CD4-positive, alpha-beta T cell treated with Interleukin-21 for 1 hour (primary cell): ENCODE measurements at places on chromosomes 16 and 17.

GRCh38 chr17:78343187-78343542, 16.7 kb downstream of the SOCS3 start:
- DNase-seq = peak; percentile 64

GRCh38 chr16:6483469-6484033, 849.1 kb upstream of the RBFOX1 start:
- DNase-seq = no peak

- DNase-seq = no peak
Measured at GRCh38 chr16:66660422-66661209, 35.9 kb downstream of the CMTM4 start.

- DNase-seq = no peak
Measured at GRCh38 chr17:55672585-55673501, 49.8 kb downstream of the TMEM100 start.

- DNase-seq = no peak
Measured at GRCh38 chr17:10192972-10193371, 5.4 kb downstream of the GAS7 start.

DNA sequence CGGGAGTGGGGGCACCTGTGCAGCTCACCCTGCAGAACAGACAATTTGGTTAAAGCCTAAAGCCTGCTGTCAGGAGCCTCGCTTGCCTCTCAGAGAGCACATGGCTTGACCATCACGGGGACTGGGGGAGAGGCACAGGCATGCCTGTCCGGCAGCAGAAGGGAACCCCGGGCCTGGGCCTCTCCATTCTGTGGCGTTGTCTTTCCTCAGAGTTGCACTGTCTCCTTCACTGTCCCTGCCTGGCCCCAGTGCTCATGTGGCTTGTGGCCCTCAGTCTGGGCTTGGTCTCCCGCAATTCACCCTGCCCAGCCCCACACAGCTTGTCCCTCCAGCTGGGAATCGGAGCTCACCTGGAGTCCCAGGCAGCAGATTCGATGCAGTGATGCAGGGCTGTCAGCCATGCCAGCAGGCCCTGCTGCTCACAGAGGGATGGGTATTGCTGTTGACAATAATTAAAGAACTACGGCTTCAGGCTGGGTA, 189.9 kb downstream of the SEC14L1 start:
- DNase-seq = no peak

DNA sequence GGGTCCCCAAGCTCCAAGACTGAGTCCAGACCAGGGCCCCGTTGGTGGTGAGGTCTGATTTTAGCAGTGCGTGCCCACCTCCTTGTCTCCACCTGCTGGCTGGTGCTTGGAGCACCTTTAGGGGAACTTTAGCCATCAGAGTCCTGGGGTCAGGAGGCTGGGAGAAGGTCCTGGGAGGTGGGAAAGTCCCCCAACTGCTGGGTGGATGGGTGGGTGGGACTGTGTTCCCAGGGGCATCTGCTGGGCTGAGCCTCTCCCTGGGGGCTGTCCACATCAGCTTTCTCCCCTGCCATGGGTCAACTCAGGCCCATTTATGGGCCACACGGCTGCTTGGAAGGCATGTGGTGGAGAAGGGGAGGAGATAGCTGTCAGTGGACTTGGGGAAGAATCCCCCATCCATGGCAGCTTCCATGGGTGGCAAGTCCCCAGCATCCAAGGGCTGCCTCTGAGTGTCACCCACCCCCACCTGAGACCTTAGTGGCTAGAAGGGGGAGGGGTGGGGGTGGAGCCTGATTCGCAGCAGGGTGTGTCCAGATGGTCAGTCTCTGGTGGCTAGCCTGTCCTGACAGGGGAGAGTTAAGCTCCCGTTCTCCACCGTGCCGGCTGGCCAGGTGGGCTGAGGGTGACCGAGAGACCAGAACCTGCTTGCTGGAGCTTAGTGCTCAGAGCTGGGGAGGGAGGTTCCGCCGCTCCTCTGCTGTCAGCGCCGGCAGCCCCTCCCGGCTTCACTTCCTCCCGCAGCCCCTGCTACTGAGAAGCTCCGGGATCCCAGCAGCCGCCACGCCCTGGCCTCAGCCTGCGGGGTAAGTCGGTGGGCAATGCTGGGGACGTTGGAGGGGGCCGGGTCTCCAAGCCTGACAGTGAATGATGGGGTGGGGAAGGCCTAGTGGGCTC, at the start of gene TRPV2:
Gene TRPV2, plus strand, starts transcription at position 541 of the 894 bp plus-strand sequence. CDS start 2,098 bp downstream, outside the sequence.
- DNase-seq = peak; percentile 58

- DNase-seq = no peak
Measured at GRCh38 chr16:560701-561412, 663 bp downstream of the PRR35 start.

GRCh38 chr17:55295411-55296170, 30.8 kb downstream of the HLF start:
- DNase-seq = peak; percentile 66

- no peak for DNase-seq
Measured at GRCh38 chr17:42107124-42107523, 5.4 kb downstream of the DHX58 start.

- DNase-seq = no peak
Measured at GRCh38 chr16:49048557-49048956, 233.1 kb downstream of the CBLN1 start.

DNA sequence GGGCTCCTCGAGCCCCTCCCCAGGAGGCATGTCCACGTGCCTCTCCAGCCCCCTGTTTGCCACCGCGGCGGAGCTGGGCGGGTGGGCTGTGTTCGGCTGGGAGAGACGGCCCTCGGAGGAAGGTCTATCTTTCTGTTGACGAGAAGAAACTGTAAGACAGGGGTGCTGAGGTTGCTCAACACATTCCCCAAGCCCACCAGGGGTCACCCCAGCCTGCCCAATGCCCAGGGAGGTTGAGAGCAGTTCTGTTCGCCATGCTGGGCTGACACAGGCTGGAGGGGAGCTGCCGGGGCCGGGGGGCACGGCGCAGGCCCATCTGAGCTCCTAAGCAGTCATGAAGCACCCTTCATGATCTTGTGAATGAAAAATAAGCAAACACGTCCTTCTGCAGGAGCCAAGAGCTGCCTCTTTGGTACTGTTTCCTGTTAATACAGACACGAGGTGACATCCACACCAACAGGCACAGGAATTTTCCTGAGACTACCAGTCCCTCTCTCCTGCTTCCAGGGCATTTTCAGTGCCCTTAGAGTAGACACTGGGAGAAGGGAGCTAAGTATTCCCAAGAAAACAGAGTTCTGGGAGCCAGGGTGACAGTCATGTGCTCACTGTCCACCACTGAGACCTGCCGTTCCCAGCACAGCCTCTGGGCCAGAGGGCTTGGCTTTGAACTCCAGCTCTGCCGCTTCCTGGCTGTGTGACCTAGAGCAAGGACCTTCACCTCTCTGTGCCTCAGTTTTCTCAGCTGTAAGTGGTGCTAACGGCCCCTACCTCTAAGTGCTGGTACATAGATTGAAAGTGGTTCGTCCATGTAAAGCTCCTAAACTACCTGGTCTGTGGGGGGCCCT, 9.2 kb downstream of the UBALD2 start:
- DNase-seq = no peak

- DNase-seq = no peak
Measured at GRCh38 chr17:1640329-1641064, 5.0 kb downstream of the SCARF1 start.

- DNase-seq = peak; percentile 24
Measured at GRCh38 chr16:89383095-89384003, 107.0 kb downstream of the ANKRD11 start.

DNA sequence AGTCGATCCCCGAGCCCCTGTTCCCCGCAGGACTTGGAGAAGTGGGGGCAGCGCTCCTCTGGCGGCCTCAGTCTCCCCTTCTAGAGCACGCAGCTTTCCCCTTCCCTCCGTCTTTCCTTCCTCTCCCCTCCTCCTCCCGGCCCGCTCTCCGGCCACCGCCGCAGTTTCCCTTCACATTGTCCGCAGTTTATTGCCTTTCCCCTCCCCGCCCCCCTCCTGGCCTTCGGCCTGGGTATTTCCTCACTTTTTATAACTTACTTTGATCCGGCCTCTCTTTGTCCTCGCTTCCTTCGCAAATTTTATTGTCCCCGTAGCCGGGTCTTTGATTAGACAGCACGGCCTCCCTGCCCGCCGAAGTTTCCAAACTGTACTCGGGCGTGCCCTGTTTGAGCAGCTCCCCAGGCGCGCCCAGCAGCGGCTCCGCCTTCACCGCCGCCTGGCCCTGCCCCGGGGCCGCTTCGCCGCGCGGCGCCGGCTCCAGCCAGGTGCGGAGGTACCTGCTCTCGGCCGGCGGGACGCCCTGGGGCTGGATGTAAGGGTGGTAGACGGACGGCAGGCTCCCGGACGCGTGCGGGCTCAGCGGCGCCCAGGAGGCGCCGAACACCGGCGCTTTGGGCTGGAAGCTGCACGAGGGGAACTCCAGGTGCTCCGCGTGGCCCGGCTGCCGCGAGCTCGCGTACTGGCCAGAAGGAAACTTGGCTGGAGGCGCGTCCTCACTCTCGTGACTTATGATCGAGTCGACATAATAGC, 488 bp downstream of the HOXB9 start:
- peak; percentile 35 for DNase-seq

DNA sequence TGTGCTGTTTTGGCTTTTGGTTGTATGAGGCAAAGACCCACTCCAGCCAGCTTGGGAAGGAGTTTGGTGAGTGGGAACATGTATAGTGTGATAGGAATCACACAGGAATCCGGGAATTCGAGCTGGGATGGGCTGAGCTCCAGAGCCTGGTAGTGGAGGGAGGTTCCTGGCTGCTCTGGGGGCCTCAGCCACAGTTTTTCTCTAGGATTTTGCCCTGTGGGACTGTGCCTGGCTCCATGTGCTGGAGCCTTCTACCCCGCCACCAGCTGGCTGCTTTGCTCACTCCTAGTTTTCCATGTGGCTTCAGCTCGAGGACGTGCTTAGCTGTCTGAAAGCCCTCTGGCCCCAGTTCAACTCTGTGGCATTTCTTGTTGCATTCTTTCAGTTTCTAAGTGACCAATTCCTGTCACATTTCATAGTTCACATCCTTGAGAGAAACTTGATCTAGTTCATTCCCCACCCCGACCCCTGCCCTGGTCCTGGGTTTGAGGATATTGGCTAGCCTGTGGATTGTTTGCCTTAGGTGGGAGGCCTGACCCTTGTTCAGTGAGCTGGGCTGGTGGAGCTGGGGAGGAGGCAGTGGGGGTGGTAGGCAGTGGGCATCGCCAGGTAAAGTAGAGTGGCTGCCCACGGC, 5.0 kb downstream of the SEC14L1 start:
- no peak for DNase-seq

DNA sequence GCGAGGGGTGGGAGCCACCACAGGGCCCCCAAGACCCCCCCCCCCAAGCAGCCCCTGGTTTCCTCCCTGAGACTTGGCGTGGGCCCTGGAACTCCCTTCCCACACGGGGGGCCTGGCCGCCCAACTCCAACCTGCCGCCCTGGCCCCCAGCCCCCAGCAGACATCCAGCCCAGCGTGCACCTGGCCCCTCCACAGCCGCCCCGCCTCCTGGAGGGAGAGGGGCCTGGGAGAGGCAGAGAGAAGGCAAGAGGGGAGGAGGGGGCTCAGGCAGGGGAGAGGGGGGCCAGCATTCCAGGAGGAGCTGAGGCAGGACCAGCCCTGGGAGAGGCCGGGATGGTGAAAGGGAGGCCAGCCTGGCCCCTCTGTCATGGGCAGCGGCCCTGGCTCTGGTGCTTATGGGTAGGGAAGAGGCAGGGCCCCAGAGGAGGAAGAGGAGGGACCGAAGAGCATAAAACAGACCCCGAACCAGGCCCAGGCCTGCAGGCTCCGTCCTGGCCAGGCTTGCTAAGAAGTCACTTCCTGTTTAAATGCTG, 16.7 kb downstream of the IL34 start:
- no peak for DNase-seq

DNA sequence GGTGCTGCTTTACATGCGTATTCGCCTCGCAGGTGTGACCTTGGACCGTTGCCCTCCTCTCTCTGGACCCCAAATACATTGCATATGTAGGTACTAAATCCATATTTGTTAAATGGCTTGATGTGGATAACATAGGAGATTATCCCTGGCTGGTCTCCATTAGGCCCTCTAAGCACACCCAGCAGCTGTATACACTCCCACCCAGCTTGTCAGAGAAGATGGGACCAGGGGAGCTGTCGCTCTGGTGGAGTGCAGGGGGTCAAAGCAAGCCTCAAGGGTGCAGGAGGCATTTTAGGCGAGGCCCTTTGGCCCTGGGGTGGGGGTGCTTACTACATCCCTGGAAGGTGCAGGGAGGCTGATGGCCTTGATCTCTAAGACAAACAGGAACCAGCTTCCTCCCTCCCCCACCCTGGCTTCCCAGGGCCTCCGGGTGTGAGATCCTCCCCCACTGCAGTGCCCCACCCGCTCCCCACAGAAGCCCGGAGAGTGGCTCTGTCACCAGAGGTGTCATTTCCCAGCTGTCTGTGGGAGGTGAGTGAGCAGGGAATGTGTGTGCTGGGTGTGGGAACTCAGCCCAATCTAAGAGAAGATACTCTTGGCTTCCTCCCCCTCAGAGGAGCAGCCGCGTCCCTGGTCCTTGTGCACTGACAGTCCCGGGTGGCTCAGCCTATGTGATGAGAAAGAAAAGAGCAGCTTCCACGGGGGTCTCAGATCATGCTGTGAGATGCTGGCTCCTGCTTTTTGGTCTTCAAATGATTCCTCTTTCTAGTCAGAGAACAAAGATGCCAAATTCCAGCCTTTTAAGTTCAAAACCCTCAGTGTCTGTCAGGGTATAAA, 1.4 kb upstream of the VAMP2 start:
- peak; percentile 88 for DNase-seq

GRCh38 chr16:12801511-12802042, 2.1 kb downstream of the CPPED1 start:
- DNase-seq = peak; percentile 22

GRCh38 chr16:85615852-85616606, 2.9 kb downstream of the GSE1 start:
- peak; percentile 81 for DNase-seq

- DNase-seq = no peak
Measured at GRCh38 chr17:54013072-54013471, 190.3 kb downstream of the KIF2B start.

DNA sequence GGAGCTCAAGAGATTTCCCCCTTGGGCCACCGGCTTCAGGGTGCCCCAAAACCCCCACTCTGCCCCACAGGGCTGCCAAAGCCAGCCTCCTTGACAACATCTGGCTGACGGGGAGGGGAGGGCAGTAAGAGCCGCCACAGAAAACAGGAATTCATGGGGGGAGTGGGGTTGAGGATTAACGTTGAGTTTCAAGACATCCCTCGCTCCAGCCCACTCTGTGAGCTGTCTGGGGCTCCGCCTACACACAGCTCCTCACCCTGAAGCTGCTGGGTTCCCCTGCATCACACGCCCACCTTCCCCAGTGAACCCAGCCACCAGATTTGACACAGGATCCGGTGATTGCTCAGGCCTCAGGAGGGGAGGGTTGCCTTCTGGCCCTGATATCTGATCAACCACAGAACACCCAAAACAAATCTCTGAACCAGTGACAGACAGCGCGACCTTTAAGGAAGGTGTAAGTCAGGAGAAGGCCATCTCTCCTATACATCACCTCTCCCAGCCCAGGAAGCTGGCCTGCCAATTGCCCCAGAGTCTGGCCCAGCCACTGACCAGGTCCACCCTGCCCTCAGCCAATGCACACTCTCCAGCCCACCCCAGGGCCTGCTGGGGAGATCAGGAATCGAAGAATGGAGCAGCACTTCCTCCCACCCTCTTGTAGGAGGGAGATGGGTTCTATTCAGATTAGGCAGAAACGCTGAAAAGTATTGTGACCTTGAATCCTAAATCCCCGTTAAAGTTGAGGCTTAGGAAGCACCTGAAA, 132.1 kb downstream of the CLEC16A start:
- DNase-seq = no peak
